ENCODE measurements at places on chromosomes 4 and X. TPM values are rescaled to one million over a fixed set of nuclear protein-coding genes. Genes with fewer than 3 reads are reported as not detected.

ARHGAP6 gene
- total RNA-seq, result 1.1 TPM

SOD3 gene
- 5.4 TPM for total RNA-seq

CFI gene
- total RNA-seq, result not detected

DNA sequence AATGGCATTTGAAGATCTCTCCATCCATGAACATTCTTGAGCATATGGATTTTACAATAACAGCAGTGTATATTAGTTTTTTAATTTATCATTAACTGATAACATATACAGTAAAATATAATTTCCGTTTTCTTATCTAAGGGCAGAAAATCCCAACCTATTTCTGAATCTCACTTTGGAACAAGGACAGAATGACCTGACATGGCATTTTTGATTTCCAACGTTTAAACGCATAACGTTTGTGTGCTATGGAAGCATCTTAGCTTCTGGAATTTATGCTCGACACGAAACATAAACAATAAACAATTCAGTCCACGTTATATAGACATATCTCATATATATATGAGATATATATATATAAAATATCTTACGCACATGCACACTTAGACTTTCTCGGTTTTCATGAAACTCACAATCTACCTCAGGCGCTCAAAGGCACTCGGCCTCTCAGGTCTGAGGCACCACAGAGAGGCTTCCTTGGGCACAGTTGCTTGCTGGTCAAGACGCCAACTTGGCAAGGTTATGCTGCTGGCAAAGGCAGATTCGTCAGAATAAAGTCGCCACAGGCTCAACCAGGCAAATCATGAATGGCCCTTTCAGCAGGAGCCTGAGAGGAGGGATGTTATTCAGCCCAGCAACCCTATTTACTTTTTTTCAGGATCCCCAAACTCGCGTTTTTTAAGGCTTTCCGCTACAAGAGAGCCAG lies 1.0 kb upstream of the UGT8 start:
- peak; percentile 46 for DNase-seq

SLC10A3 gene
- 9.1 TPM for total RNA-seq

GRCh38 chr4:183639291-183639690 lies 19.7 kb downstream of the RWDD4 start:
- no peak for DNase-seq

ATP6AP1 gene
- 66.8 TPM for total RNA-seq

- no peak for DNase-seq
Measured at GRCh38 chrX:132033166-132033565, 10.1 kb downstream of the STK26 start.

DNA sequence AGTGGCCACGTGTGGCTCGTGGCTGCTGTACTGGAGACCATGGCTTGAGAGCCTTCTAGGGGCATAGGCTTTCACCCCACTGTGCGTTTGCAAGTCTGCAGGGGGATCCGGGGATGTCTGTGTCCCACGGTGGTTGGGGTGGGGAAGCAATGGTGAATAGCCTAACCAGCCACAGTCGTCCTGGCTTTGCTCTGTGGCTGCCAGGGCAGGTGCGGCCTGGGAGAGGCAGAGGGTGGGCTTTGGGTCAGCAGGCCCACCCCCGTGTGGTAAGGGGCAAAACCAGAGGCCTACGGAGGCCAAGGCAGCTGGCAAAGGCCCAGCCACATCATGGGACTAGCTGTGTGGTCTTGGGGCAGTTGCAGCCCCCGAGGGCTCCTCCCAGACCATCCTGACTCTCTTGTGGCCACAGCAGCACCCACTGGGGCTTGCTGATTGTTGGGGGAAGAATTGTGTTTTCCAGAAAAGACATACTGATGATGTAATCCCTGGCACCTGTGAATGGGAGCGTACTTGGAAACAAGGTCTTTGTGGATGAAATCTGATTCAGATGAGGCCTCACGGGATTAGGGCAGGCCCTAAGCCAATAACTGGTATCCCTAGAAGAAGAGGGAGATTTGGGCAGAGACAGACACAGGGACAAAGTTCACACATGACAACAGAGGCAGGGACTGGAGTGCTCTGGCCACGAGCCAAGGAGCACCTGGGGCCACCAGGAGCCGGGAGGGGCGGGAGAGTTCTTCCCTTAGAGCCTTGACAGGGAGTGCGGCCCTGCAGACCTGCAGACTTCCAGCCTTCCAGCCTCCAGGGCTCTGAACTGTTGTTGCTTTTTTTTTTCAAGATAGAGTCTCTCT lies 2.9 kb downstream of the CPZ start:
- no peak for DNase-seq

DNA sequence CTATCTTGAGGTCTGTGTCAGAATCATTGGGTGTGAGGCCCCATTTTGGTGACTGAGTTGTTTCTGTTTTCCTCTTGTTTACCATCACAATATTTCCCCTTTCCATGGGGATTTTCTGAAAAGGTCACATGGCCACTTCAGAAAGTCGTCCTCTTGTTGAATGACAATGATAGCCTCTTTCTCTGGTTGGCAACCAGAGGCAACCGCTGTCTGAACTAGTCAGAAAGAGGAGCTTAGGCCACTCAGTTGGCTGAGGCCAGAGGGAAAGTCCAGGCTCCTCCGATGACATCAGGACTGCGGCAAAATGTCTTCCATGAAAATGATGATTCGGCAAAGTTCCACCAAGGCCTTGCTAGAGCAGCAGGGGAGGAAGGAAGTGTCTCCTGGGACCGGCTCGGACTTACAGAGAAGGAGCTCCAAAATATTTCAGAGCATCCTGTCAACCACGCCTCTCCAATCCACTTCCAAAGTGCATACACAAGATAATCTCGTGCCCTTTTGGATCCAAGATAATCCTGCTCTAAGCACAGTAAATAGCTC lies 19.1 kb upstream of the RBM47 start:
- DNase-seq, result no peak

- no peak for DNase-seq
Measured at GRCh38 chrX:11970578-11971359, 167.5 kb upstream of the FRMPD4 start.
